ENCODE measurements at places on chromosomes 3 and 15. TPM values are rescaled to one million over a fixed set of nuclear protein-coding genes. Genes with fewer than 3 reads are reported as not detected.

DNA sequence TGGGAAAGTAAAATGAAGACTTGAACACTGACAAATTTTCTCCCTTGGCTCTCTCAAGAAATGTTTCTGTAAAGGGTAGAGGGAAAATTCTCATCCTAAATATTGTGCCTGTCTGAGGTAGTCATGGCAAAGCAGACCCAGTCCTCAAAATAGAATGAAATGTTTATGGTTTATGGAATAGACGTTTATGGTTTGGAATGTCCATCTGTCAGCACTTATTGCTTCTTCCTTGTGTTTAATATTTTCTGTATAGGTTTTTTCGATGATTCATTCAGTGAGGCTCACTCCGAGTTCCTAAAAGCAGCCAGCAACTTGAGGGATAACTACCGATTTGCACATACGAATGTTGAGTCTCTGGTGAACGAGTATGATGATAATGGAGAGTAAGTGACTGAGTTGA is 13.9 kb downstream of the ELL3 start:
- no peak for DNase-seq

TMEM207 gene
- not detected for total RNA-seq

NR2E3 gene
- not detected for total RNA-seq

DNAH12 gene
- 0.77 TPM for total RNA-seq

DNA sequence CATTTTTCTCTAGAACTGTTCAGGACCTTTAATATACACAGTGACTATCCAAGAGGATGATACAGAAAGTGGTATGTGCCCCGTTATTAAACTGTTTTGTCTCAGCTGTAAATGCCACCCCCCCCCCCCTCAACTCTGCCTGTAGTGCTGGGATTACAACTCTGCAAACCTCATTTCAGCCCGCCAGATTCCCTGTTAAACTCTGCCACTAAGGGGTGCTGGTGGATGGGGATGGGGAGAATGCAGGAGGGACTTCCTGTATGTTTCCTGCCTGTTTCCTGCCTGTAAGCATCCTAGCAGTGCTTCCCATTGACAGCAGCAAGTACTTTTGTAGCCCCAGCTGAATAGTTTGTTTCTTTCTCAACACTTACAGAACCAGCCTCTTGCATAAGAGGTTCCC is 301.7 kb upstream of the RORA start:
- DNase-seq: no peak

DNA sequence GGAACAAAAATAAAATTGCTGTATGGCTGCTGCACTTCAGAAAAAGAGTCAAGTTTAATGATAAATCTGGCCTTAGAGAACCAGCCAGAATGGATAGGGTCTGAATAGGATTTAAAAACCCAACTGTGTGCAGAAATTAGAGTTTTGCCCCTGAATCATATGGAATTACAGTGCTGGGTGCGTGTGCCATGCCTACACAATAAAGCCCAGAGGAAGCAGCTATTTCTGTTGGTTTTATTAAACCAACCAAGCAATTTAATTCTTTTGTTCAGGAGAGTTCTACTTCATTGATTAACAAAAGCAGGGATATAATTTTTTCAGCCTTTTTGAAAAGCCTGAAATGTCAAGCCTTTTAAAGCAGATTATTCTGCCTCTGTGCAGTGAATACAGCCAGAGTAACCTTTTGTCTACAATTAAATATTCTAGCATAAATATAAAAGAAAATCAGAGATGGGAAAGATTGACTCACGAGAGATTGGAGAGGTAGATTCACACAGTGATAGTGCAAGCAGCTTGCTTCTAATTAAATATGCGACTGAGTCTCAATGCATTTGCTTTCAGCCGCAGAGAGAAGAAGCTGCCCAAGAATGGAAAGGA is 66.7 kb upstream of the DNAJC19 start:
- DNase-seq: no peak

NUSAP1 gene
- total RNA-seq: not detected

KPNA4 gene
- total RNA-seq: 72.7 TPM

DNA sequence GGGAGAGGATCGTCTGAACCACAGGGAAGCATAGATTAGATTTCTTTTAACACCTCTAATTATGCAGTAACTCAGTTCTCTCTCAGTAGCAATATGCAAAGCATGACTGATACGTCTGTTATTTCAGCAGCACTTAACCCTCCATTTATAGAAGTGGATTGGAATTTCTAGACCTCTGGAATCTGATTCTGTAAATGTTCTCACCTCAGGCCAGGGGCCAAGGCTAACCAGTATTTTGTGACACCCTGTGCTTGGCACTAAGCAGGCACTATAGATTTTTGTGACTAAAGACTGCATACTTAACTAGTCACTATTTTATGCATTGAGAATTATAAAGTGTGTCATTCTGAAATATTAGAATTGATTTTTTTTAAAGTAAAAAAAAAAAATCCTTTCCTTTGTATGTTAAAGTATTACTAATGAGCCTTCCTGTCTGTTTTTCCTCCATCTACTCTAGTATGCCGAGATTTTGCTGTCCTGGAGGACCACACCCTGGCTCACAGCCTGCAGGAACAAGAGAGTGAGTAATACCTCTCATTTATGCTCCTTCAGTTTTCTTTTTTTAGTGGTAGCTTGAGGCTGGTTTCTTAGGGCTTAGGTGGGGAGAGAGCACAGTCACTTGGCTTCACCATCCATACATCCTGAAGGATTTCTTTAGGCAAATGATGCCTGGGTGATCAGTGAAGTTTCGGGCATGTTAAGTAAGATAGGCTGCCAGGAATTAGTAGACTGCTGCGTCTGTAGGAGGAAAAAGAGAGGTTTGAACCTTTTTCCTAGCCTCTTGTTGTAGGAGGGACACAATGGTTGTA is 26.5 kb upstream of the UTS2B start:
- DNase-seq: no peak

GRCh38 chr3:114274929-114275328 is 18.9 kb upstream of the TIGIT start:
- DNase-seq: no peak

GRCh38 chr3:182710557-182711157 is 82.6 kb upstream of the ATP11B start:
- no peak for DNase-seq
